ENCODE measurements at places on chromosomes 2 and 18.

DNA sequence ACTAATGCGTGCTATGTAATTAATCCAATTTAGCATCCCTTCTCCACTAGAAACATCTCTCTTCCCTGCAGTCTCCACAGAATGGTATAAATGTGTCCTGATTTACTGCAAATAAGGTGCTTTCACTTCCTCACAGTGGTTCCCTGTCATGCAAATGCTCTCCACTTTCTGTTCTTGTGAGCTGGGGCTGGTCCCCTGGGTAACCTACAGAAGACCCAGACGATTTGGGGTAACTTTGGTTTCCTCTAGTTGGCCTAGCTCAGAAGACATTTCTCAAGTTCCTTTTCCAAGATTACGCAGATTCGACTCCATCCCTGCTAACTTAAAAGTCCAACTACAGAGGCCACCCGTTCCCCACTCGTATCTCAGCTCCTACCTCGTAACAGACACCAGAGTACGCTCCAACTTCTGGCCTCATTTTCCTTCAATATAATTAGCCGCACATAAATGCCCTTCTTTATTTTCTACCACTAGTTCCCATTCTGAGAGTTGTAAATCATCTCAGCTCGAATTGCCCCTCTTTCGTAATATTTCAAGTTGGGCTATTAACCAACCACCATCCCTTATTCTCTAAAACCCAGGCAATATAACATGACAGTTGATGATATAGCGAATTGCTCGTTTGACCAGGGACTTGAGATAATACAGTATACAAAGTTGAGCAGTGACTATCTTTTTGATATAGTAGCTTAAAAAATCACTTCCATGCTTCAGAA lies 28.8 kb upstream of the NEDD4L start:
- peak; percentile 53 for DNase-seq

GRCh38 chr2:181046833-181047232 lies 66.4 kb downstream of the UBE2E3 start:
- DNase-seq, result no peak

DNA sequence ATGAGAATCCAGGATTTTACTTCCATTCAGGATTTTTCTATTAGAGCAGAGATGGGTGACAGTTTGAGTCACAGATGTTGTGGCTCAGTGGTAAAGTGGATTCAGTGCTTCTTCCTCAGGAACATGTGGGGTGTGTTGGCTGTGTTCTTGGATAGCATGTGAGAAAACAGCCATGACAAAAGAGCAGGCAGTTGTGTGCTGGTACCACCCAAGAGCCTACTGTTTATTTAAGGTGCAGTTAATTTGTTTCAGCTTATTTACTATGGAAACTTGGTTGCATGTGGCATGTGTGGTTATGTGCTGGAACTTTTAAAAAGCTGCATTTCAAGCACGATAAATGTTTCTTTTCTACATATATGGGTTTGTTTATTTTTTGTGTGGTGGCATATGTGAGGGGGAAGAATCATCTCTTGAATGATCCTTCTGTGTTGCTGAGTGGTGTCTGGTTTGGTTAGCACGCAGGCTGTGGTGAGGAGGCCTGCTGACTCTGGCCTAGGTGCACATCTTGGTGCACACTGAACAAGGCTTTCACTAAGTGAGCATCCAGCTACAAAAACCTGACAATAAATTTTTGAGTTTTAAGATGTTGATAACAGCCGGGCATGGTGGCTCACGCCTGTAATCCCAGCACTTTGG lies 67.3 kb downstream of the SPTBN1 start:
- no peak for DNase-seq

DNA sequence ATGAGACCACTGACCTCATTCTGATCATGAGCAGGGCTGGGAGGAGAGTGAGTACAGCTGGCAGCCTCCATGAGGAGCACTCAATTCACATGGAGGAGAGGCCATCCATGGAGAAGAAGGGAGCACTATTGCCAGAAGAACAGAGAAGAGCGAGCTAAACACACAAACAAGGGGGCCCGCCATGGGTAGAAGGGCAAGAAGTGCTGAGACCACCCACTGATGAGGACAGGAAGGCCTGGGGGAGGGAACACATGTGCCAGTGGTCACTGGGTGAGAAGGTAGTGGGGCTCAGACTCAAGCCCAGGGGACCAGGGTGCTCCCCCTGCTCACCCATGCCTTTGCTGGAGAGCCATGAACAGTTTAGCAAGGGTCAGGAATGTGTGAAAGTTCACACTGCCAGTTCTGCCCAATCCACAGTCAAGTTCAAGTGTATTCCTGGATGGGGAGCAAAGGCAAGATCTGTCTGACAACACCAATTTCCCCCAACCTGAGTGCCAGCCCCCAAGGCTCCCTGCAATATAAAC lies 57.7 kb downstream of the TTC32 start:
- no peak for DNase-seq

DNA sequence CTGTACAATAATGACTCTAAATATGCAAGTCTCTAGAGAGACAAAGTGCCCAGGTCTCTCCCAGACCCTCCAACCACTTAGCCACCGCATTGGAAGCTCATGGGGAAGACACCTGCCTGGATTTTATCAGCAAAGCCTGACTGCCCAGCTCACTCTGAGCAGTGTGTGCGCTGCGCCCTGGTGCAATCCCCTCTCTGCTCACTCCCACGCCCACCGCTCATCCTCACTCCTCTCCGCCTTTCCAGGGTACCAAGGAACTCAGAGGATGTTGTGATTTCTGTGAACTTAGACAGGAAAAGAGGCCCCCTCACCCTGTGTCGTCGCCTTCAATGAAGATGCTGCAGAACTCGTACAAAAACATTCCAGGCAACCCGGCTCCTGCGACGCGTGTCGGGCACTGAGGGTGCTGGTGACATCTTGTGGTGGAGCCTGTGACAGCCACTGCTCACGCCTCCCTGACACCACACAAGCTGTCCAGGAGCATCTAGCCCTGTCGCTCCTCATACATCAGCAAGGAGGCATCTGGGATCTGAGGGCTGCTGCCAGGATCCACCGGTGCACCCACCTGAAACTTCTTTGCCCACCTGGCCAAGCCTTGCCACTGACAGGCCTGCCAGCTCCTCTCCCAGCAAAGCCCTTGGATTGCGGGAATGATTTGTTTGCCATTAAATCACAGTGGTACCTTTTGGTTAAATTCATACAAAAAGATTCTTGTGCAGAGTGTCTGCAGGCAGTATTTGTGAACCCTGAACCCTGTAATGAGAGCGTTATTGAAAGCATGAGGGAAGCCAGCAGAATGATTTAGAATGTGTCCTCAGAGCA lies 220.4 kb downstream of the ZNF516 start:
- no peak for DNase-seq

- no peak for DNase-seq
Measured at GRCh38 chr2:128032092-128032491, 4.2 kb upstream of the SAP130 start.

- DNase-seq, result no peak
Measured at GRCh38 chr2:208479342-208479741, 72.8 kb downstream of the PTH2R start.

GRCh38 chr2:45777996-45778719 lies 126.7 kb downstream of the PRKCE start:
- DNase-seq, result no peak

GRCh38 chr2:47531378-47532042 lies 128.6 kb downstream of the MSH2 start:
- no peak for DNase-seq

- DNase-seq, result no peak
Measured at GRCh38 chr2:45498661-45499550, 112.2 kb downstream of the SRBD1 start.

DNA sequence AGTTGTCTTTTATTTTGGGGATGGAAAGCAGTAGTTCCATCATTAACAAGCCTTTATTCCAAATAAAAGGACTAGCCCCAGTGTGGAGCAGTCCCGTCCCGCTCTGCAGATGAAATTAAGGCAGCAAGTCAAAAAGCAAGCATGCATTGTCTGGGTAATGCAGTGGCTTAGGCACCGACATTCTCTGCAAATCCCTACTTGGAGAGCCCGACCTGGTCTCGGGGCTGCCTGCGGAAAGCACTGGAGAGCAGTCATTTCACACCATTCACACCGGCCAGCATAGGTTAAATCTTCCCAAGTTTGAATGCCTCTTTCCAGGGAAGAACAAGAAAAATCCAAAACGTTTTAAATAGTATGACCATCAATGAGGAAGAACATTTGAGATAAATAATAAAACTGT lies 24.4 kb upstream of the RAB12 start:
- no peak for DNase-seq

DNA sequence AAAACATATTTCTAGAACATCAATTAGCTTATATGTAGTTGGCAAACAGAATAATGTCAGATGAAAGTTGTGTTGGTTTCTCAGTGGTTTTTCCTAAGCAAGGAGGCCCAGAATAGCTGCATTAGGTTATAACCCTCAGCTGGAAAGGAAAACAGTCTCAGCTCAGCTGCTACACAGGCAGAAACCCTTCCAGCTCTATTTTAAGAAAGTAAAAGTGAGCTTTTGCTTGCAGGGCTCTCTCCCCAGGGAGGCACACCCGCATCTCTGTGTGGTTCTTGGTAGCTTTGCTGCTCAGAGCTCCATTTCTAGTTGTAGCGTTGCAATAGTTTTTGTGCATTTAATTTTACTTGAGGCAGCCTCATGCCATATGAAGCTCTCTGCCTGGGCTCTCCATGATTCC lies 54.6 kb downstream of the PIKFYVE start:
- DNase-seq, result peak; percentile 46

DNA sequence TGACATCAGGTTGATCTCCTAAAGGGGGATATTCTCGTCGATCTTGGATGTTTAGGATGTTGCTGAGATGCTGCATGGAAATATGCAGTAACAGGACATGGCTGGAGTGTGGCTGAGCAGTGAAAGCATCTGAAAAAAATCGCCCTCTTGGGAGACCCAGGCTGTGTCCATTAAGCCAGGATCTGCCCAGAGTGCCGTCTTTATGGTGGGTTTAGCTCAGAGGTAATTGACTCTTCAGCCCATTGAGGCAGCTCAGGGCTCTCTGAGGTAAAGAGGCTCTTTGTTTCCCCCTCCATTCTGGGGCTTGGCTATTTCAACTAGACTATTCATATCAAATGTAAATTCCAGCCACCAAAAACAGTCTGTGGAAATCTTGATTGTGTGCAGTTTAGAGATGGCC lies 26.5 kb downstream of the OSBPL6 start:
- DNase-seq, result no peak

DNA sequence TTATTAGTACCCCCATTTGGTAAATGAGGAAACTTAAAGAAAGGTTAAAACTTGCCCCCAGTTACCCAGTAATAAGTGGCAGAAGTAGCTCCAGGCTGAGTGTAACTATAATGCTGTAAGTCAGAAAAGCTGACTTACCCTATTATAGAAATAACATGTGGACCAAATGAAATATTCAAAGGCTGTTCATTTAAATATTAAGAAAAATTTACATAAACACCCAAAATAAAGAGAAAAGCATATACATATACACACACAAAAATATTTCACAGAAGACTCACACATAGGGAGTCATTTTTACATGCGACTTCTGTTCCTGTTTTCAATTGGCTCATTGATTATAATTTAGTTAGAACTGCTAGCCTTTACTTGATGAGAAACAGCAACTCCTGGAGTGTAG lies 189.1 kb downstream of the NBAS start:
- DNase-seq, result no peak

DNA sequence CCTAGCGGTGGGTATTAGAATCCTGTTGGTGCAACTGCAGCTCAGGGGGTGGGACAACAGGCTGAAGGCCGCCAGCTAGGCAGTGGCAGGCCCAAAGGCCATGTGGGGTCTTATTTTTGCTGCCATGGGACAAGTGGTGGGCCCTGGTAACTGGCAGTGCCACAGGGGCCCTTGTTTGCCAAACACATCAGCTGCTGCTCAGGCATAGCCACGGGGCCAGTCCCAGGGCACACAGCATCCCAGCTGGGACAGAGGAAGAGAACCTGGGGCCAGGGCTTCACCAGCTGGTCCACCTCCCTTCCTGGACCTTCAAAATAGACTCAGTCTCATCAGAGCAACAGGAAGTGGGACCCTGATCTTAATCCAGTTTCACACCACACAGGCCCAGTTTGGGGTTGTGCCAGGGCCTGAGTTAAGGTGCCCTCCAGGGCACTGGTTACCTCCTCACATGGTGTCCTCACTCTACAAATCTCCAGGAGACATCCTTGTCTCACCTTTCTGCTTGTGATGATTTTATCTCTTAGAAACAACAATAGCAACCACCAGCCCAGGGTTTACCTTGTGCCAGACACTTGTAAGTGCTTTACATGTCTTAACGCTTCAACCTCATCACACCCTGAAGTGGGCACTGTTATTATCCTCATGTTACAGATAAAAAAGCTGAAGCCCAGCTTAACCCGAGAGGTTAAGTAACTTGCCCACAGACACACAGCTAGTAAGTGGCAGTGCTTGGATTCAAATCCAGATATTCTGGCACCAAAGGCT lies 98.5 kb downstream of the GYPC start:
- no peak for DNase-seq

DNA sequence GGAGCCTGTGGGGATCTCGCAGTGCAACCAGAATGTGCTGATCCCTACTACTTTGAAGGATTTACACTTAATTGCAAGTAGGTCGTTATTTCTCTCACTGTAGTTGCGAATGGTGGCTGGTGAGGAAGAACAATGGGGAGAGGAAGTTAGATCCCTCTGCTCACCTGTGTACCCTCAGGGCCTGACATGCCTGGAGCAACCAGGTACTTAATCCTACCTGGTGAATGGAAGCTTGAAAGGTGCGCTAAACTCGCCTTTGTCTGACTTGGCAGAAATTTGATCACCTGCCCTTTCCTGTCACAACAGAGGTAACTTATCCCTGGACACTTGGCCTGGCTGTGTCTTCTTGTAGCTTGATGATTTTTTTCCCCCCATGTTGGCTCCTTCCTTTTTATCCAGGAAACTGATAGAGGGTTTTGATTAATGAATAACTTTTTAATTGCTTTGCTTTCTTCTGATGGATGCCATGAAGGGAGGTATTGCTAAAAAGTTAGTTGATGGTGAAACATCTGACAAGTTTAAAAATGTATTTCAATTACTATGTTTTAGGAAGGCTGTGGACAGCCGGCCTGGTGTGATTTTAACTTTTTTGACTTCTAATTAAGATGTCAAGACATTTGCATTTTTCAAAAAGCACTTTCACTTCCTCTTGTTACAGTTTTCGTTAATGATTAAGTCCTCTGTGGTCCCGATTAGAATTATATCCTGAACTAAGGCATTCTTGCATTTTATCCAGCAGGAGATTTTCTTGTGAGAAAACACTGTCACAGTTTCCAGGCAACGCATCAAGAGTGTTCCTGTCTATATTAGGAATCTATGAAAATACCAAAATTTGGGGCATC lies 9.2 kb downstream of the SGPP2 start:
- DNase-seq, result peak; percentile 44

DNA sequence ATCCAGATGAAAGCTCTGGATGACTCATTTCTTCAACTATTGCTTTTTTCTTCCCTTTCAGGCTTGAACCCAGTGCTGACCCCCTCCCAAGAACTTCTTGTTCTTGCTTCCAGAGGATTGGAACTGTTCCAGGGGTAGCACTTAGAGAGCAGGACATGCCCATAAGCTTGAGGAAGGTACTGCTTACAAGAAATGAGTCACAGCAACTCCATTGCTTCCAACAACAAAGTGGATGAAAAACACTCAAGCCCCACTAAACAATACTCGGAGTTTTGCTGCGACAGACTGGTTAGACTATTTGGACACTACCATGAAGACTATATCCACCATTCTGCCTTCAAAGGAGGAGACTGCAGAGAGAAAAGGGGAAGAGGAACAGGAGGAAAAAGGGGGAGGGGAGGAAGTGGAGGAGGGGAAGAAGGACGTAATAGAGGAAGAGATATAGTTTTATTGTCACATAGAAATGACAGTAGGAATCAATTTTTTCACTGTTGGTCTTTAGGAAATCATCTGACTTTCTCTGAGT lies 1.6 kb upstream of the EPC2 start:
- DNase-seq, result no peak

GRCh38 chr18:7256618-7257425 lies 25.9 kb downstream of the LRRC30 start:
- no peak for DNase-seq

Data from GM20000 (cell line).